Neuronal stem cell (in vitro differentiated cells): ENCODE measurements at places on chromosomes 13 and 19.

- DNase-seq, result no peak
These were observed 2.7 kb downstream of the SLC27A1 start for GRCh38 chr19:17473041-17473440.

DNA sequence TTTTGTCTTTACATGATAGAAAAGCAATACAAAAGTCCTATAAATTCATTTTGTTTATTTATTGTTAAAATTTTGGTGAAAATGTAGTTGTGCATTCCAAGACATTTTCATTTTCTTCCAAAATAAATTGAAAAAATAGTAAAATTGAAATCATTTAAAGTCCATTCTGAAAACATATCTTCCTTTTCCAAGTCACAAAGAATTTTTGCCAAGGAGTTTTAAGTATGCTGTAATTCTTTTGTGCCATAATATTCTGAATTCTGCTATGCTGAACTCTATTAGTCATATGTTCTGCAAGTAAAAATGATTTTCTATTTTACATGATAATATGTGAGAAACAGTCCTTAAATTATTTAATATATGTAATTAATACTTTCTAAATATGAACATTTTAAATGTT lies 879.6 kb upstream of the SLC10A2 start:
- no peak for DNase-seq

- DNase-seq, result no peak
These were observed 6.0 kb downstream of the TMIGD2 start for GRCh38 chr19:4295972-4296771.

- no peak for DNase-seq
These were observed 61.3 kb upstream of the MEDAG start for GRCh38 chr13:30844548-30845296.
